ENCODE measurements at places on chromosomes 1 and 21.

- no peak for DNase-seq
Measured at GRCh38 chr1:203663294-203663693, 36.7 kb downstream of the ATP2B4 start.

- DNase-seq: no peak
Measured at GRCh38 chr1:32464716-32465577, at the start of gene ZBTB8B. Gene ZBTB8B (plus strand): TSS chr1:32465072. CDS start chr1:32470625, 5,553 bp downstream.

DNA sequence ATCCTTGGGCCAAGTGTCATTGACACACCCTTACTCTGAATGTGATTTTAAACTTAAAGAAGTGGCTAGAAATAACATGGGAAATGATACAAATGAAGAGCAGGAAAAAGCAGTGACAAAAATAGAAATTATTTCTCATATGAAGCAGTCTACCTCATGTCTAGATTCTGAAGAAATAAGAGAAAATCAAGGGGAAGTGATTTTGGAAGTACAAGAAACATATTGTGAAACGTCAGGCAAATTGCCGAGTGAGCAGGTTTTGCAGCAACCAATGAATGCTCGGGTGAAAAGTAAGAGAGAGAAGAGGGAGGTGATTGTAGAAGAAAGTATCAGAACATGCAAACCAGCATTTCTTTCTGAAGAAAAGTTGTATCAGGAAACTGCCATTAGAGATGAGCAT, 130.7 kb downstream of the MACF1 start:
- DNase-seq: no peak

GRCh38 chr1:246091477-246091876, 415.6 kb downstream of the SMYD3 start:
- no peak for DNase-seq
